GM06990 (cell line): ENCODE measurements at places on chromosomes 2 and 18.

DNA sequence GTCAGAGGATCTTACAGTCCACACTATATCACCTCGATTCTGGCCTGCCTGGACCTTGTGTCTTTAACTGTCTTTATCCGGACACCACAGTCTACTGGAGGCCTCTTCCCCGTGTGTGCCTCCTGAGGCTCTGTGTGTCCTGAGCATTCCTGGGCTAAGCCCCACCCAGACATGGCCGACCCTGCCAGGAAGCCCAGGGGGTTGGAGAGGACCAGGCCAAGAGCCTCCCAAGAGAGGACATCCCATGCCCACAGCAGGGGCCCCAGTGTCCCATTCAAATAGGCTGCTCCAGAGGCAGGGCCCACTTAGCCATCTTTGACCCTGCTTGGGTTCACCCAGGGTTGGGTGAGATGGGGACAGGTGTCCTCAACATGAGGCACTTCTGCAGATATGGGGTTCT, 84.7 kb upstream of the OTOS start:
- DNase-seq, result no peak

GRCh38 chr18:7059276-7059675, 58.3 kb downstream of the LAMA1 start:
- DNase-seq, result no peak

- DNase-seq, result no peak
Observed at GRCh38 chr18:49613141-49613640, 51.3 kb downstream of the LIPG start.

DNA sequence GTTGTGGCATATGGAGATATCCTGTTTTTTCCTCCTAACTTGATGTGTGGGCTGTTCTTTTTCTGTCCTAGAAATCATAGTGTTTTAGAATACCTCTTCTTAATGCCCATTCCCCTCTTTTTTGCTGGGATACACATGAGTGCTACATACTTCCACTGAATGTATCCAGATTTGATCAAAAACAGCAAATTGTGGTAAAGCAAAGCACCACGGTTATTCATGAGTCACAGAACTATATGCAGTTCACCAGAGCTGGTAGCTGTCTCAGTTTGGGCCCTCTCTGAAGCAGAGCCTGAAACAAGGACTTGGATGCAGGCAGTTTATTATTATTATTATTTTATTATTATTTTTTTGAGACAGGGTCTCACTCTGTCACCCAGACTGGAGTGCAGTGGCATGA, 69.9 kb upstream of the CTLA4 start:
- no peak for DNase-seq

DNA sequence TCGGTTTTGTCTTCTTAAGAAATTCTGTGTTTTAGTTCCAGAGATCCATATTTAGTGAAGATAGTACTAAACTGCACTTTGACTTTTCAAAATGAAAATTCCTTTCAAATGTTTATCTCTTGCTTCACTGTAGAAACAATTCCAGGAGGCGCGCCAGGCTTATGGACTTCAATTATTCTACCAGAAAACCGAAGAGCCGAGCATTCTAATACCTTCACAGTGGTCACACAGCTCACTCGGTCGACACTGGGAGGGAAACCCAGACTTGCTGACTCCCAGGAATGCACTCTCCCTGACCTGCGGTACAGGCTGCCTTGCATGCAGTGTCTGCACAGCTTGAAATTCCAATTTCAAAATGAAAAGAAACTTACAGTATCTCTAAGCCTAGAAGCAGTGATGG, 119.9 kb upstream of the PIEZO2 start:
- DNase-seq, result no peak

DNA sequence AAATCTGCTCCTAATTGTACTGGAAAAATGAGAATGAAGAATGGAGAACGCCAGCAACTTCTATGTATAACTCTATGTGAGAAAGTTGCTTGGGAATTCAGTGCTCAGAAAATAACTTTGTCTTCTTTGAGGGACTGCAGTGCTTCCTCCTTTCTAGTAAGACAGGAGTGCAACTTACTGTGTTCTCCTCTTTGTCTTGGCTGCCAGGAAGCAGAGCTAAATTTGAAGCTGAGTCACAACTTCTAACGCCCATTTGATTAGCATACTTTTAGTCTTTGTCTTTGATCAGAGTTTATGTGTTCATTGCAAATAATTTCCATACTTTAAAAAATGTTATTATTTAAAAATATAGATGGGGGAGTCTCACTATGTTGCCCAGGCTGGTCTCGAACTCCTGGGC, 6.6 kb downstream of the ARHGAP25 start:
- no peak for DNase-seq

- DNase-seq, result no peak
Observed at GRCh38 chr18:77119851-77120491, 12.6 kb downstream of the MBP start.

DNA sequence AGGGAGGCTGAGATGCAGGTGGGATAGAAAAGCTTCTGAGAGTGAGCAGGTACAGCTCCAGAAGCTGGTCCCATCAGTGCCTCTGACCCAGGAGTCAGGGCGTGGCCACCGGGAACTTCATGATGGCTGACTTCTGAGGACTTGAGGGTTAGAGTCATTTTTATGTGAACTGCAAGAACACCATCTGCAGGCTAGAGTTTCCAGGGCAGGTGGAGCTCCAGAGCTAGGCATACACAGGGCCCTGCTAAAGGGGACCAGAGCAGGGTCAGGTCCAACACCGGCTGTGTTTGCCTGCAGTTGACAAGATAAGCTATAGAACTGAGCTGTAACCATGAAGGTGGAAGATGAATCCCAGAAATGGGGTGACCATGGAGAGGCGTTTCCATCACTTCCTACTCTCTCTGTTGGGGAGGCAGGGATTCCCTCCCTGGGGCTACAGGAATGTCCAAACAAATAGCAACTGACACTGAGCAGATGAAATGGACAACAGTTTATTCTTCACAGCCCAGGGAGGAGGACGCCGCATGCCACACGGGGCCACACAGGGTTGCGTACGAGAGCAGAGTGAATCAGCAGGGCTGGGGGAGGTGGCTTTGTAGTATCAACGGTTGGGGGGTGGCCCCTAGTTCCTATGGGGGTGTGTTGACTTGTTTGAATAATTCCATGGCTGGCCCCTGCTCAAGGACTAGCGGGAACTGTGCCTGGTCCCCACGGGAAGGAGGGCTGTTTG, 77.6 kb upstream of the ZNF516 start:
- no peak for DNase-seq
